ENCODE measurements at places on chromosomes 6 and 20.

DNA sequence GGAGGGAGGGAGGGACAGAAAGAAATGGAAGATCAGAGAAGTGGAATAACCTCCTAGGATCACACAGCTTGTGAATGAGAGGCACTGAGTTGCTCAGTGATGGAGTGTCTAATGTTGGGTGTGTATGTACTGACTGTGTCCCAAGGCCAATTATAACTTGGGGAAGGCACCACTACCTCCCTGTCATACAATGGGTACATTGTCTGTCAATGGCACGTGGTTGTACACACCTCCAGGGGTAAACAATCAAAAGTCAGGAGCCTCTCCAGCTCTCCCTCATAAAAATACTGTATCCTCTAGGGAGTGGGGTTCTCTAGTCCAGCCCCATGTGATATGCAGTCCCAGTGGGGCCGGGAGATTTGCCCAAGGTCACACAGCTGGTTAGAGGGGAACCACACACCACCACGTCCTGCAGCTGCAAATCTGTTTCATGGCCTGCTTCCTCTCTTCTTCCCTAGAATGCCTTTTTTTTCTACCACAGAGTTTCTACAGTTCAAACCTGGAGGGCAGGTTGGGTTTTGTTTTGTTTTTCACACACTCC is 112.5 kb downstream of the SNX5 start:
- no peak overlapping the region for H3K4me3 ChIP-seq
- no peak overlapping the region for H3K27ac ChIP-seq
- H3K4me1 ChIP-seq, result peaks cover 31% of the 10 kb centered on the region
- DNase-seq, result no peak
- peaks cover 5% of the 10 kb centered on the region for H3K27me3 ChIP-seq
- H3K36me3 ChIP-seq, result no peaks in the 10 kb centered on the region

GRCh38 chr6:63805808-63806572 is 170.4 kb downstream of the PHF3 start:
- no peak for DNase-seq
- no peak overlapping the region for H3K27ac ChIP-seq
- H3K27me3 ChIP-seq, result peaks cover 3% of the 10 kb centered on the region

- H3K36me3 ChIP-seq, result no peaks in the 10 kb centered on the region
- H3K4me3 ChIP-seq, result no peak overlapping the region
- no peaks in the 10 kb centered on the region for H3K27me3 ChIP-seq
- peaks cover 9% of the 10 kb centered on the region for H3K4me1 ChIP-seq
- H3K27ac ChIP-seq, result no peak overlapping the region
Measured at GRCh38 chr6:88650029-88650619, 313.3 kb downstream of the RNGTT start.

DNA sequence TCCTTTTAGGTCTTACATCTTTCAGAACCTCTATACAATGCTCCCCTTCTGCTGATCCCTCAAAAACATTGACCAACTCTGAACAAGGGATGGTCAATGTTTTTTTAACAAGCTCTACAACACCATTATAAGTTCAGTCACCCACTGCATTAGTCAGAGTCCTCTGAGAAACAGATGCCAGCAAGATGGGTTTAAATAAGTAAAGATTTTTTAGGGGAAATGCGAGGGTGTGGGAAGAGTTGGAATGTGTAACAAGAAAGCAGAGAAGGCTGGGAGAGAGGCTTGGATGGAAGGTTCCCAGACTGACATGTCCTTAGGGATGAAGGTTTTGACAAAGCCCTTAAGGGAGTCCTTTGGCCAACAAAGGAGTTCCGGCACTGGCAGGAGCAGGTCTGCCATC is 478.3 kb downstream of the FRK start:
- H3K4me1 ChIP-seq, result no peaks in the 10 kb centered on the region
- no peaks in the 10 kb centered on the region for H3K36me3 ChIP-seq
- no peak overlapping the region for H3K4me3 ChIP-seq
- no peaks in the 10 kb centered on the region for H3K27me3 ChIP-seq

DNA sequence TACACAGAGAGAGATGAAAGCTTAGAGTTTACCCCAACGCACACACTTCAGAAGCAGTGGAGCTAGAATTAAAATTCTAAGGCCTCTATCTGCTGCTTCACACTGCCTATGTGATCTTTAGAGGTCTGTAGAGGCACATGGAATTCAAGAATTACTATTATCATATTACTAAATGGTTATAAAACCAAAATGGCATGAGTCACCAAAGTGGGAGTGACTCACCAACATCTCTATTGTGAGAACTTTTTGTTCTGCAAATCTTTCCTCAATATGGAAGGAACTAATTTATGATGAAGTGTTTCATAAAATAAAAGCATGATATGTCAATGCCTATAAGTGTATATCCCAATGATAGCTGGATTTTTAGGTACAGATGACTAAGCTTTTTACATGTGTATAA is 28.5 kb upstream of the TMEM244 start:
- no peaks in the 10 kb centered on the region for H3K27me3 ChIP-seq
- H3K27ac ChIP-seq, result no peak overlapping the region
- no peak for DNase-seq
- peaks cover 5% of the 10 kb centered on the region for H3K4me1 ChIP-seq

DNA sequence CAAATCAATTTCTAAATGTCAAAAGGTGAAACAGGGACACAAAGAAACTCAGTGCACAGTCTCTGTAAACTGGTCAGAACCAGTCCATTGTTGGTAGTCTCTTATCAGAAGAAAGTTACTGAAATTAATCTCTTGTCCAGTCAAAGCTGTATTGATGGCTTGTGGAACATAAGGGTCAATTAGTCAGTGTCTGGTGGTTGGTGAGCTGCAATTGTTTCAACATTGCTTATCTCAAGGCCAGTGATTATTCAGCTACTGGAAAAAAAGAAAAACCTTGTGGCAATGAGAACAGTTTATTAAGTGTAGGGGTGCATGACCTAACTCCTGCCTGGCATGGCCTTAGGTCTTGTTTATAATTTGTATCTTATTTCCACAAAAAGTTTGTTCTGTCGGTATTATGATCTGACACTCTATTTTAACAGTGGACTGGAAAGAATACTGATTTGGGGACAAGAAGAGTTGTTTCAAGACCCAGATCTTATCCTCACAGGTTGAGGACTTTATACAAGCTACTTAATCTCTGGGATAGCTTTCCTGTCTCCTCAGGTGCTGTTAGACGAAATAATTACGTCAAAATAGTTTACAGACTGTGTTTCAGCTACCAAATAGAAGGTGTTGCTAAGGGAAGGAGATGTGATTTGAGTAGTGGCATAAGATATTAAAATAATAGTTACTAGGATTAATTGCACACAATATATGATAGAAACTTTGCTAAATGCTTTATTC is 520.0 kb upstream of the IRAK1BP1 start:
- H3K27ac ChIP-seq, result no peak overlapping the region
- H3K36me3 ChIP-seq, result no peaks in the 10 kb centered on the region
- no peak for DNase-seq
- H3K27me3 ChIP-seq, result no peaks in the 10 kb centered on the region
- H3K4me3 ChIP-seq, result no peak overlapping the region
- no peaks in the 10 kb centered on the region for H3K4me1 ChIP-seq

DNA sequence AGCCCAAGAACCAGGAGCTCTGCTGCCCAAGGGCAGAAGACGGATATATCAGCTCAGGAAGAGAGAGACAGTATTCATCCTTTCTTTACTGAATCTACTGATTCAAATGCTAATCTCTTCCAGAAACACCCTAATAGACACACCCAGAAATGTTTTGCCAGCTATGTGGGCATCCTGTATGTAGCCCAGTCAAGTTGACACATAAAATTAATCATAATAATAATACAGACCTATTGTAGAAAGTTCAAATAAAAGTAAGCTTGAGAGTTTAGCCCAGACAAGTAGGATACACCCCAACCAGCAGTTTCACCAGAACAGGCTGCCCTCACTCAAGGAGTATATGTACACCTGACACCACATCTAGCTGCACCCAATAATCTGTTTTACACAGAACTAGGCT is 73.9 kb upstream of the VGLL2 start:
- no peak for DNase-seq
- H3K4me3 ChIP-seq, result no peak overlapping the region
- no peaks in the 10 kb centered on the region for H3K36me3 ChIP-seq
- H3K4me1 ChIP-seq, result no peaks in the 10 kb centered on the region

- no peaks in the 10 kb centered on the region for H3K27me3 ChIP-seq
- peak overlapping the region; percentile 94 for H3K27ac ChIP-seq
- peaks cover 69% of the 10 kb centered on the region for H3K4me1 ChIP-seq
- DNase-seq, result no peak
- H3K36me3 ChIP-seq, result peaks cover 27% of the 10 kb centered on the region
- peak overlapping the region; percentile 86 for H3K4me3 ChIP-seq
Measured at GRCh38 chr6:111725446-111726112, 119.9 kb upstream of the TRAF3IP2 start.

GRCh38 chr20:63834491-63834880 is 3.4 kb upstream of the ZBTB46 start:
- peaks cover 23% of the 10 kb centered on the region for H3K27me3 ChIP-seq
- H3K27ac ChIP-seq, result no peak overlapping the region
- peaks cover 3% of the 10 kb centered on the region for H3K36me3 ChIP-seq
- no peak for DNase-seq
- H3K4me1 ChIP-seq, result peaks cover 7% of the 10 kb centered on the region

- H3K4me3 ChIP-seq, result no peak overlapping the region
- H3K36me3 ChIP-seq, result no peaks in the 10 kb centered on the region
- no peaks in the 10 kb centered on the region for H3K4me1 ChIP-seq
- no peaks in the 10 kb centered on the region for H3K27me3 ChIP-seq
Measured at GRCh38 chr6:71727632-71728294, 158.6 kb upstream of the RIMS1 start.

DNA sequence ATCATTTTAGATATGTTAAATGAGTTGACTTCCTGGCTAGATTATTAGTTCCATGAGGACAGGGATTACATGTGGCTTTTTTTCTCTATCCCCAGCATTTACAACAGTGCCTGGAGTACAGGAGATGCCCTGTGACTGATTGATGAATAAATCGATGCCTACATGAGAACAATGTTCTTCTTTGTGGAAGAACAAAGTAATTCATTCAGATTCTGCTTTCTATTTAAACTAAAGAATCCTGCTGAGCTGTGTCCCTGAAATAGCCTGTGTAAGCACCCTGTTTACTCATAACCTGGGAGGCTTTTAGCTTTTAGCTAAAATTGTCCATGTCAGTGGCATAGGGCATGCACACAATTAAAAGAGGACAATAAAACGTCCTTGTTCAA is 125.1 kb upstream of the BTBD3 start:
- H3K27me3 ChIP-seq, result no peaks in the 10 kb centered on the region
- no peaks in the 10 kb centered on the region for H3K4me1 ChIP-seq
- no peak for DNase-seq
- no peaks in the 10 kb centered on the region for H3K36me3 ChIP-seq
- no peak overlapping the region for H3K27ac ChIP-seq
- H3K4me3 ChIP-seq, result no peak overlapping the region

- no peaks in the 10 kb centered on the region for H3K4me1 ChIP-seq
- H3K27me3 ChIP-seq, result no peaks in the 10 kb centered on the region
- no peaks in the 10 kb centered on the region for H3K36me3 ChIP-seq
- no peak overlapping the region for H3K4me3 ChIP-seq
Measured at GRCh38 chr6:161476711-161477110, 202.8 kb upstream of the AGPAT4 start.

GRCh38 chr6:43188426-43188825 is 6.4 kb downstream of the CUL9 start:
- peak overlapping the region; percentile 51 for H3K27ac ChIP-seq
- H3K4me1 ChIP-seq, result peaks cover 22% of the 10 kb centered on the region
- H3K27me3 ChIP-seq, result no peaks in the 10 kb centered on the region
- no peak for DNase-seq

GRCh38 chr6:69693762-69694161 is 103.0 kb downstream of the LMBRD1 start:
- no peak overlapping the region for H3K27ac ChIP-seq
- H3K4me1 ChIP-seq, result no peaks in the 10 kb centered on the region
- H3K36me3 ChIP-seq, result peaks cover 35% of the 10 kb centered on the region
- no peaks in the 10 kb centered on the region for H3K27me3 ChIP-seq
- DNase-seq, result no peak

DNA sequence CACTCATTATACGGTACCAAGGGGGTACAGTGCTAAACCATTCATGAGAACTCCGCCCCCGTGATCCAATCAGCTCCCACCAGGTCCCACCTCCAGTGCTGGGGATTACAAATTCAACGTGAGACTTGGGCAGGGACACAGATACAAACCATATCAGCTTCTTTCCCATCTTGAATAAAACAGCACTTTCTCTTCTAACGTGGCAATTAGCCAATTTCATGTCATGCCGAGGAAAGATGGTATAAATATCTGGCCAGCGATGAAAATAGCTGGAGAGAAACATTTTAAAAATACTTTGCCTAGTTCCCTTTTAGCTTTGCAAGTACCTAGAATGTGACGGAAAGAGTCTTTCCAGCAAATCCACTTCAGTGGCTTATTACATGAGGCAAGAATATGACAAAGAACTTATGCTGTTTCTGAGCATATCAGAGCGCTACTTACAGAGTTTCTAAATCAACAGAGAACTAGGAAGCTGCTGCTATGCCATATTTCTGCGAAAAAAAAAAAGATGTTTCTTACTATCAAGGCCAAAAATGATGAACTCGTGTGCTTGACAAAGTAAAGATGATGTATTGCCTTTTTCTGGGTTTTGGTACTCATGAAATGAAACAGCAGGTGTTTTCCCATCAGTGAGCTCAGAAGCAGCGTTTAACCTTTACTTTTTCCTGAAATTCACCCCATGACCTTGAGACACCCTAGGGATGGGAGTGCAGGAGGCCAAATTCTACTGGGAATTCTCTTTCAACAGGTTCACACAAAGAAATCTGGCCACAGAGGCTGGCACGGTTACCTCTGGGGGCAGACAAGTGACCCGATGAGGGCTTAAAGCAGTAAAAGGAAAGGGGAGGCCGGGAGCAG is 37.9 kb downstream of the AGPAT4 start:
- H3K27me3 ChIP-seq, result no peaks in the 10 kb centered on the region
- H3K36me3 ChIP-seq, result no peaks in the 10 kb centered on the region
- no peak overlapping the region for H3K27ac ChIP-seq
- H3K4me3 ChIP-seq, result no peak overlapping the region
- DNase-seq, result no peak

- H3K4me3 ChIP-seq, result no peak overlapping the region
- H3K27me3 ChIP-seq, result no peaks in the 10 kb centered on the region
- peaks cover 3% of the 10 kb centered on the region for H3K36me3 ChIP-seq
Measured at GRCh38 chr6:15995493-15995892, 133.4 kb upstream of the MYLIP start.

GRCh38 chr6:5398530-5398929 is 137.2 kb downstream of the FARS2 start:
- no peaks in the 10 kb centered on the region for H3K27me3 ChIP-seq
- no peak overlapping the region for H3K27ac ChIP-seq
- no peaks in the 10 kb centered on the region for H3K36me3 ChIP-seq
- no peak overlapping the region for H3K4me3 ChIP-seq
- H3K4me1 ChIP-seq, result peaks cover 6% of the 10 kb centered on the region

DNA sequence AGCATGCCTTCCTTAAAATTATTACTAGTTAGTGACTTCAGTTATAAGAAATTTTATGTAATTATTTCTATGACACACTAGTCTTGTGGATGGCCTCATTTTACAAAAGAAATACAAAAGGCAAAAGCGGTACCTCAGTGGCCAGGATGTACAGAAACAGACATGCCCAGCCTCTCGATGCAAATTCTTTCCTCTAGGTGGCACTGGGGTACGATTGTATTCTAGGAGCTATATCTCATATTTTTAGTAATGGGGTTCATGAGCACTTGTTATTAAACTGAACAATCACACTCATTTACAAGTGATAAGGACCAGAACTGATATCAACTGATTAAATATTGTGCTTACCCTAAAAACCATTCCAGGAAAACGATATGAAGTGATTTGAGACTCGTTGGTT is 59.8 kb downstream of the SOD2 start:
- H3K27ac ChIP-seq, result no peak overlapping the region
- H3K36me3 ChIP-seq, result no peaks in the 10 kb centered on the region
- no peak for DNase-seq
- H3K4me1 ChIP-seq, result no peaks in the 10 kb centered on the region
- H3K27me3 ChIP-seq, result no peaks in the 10 kb centered on the region
